Activated B cell treated with CpG ODN at 0.5 μM for 24 hours (primary cell): ENCODE measurements at places on chromosomes 4 and X.
A peak's percentile ranks its signal among the peaks of the same experiment; 100 is the strongest.

GRCh38 chr4:182337366-182337765 lies 94.2 kb downstream of the TENM3 start:
- DNase-seq: no peak

DNA sequence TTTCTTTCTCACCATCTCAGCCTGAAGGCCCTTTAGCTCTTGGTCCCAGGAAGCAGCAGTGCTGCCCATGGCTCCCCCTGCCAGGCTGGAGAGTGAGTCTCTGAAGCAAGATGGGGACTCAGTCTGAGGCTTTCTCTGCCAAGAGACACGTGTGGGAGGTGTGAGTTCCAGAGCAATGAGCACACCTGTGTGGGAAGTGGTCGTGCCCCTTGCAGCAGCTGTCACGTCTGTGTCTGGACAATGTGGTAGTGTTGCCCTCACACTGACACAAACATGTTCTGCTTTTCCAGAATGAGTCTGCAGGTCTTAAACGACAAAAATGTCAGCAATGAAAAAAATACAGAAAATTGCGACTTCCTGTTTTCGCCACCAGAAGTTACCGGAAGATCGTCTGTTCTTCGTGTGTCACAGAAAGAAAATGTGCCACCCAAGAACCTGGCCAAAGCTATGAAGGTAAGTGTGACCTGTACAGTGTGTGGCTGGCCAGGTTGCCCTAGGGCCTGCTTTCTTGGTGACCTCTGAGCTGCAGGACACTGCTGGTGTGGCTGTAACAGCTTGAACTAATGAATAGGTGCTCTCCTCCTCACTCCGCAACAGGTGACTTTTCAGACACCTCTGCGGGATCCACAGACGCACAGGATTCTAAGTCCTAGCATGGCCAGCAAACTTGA lies 1.9 kb downstream of the TACC3 start:
- no peak for DNase-seq

DNA sequence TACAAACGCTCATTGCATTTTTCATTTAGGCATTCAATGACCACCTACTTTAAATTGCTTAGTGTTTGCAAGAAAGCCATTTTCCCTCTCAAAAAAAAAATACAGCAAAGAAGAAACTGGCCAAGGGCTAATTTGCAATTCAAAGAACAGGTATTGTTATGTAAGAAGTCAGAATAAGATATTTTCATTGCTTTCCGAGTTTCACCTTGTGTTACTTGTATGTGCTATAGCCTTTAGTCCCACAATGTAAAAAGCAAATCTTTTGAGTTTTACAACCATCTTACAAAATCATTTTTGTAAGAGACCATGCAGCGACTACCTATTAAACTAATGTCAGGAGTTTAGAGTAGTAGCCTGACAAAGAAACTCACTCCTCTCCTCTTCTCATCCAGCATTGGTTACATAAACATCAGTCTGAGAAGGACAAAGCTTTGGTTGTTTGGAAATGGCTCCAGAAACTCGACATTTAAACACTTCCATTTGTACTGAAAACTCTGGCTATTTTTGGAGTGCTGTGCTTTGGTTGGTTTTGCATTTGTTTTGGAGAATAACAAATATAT lies 15.3 kb downstream of the TENM3 start:
- no peak for DNase-seq

DNA sequence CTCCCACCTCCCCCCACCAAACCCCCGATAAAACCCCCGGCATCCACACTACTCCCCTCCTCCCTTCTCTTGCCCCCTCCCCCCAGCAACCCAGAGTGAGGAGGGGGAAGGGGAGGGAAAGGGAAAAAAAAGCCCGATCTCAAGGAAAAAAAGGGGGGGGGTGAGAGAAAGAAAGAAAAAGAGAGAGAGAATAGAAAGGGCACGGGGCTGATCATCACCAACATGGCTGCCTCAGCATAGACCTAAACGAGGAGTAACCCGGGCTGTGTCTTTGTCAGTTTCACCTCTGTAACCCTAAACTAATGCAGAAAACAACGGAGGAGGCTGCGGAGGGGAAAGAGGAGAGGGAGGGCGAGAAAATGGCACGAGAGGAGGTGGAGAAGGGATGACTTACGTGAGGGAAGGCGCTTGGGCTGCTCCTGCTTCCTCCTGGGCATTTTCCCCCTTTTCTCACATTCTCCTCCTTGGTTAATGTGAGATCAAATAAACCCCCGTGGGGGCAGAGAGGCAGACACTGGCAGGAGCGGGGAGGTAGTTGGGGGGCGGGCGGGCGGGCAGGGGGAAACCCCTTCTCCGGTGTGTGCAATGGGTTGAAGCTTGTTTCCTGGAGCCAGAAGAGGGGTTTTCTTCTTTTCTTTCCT lies 532 bp downstream of the ZNF827 start:
- DNase-seq: peak; percentile 34

- no peak for DNase-seq
These were observed 1.2 kb downstream of the GABRB1 start for GRCh38 chr4:47032405-47033106.

DNA sequence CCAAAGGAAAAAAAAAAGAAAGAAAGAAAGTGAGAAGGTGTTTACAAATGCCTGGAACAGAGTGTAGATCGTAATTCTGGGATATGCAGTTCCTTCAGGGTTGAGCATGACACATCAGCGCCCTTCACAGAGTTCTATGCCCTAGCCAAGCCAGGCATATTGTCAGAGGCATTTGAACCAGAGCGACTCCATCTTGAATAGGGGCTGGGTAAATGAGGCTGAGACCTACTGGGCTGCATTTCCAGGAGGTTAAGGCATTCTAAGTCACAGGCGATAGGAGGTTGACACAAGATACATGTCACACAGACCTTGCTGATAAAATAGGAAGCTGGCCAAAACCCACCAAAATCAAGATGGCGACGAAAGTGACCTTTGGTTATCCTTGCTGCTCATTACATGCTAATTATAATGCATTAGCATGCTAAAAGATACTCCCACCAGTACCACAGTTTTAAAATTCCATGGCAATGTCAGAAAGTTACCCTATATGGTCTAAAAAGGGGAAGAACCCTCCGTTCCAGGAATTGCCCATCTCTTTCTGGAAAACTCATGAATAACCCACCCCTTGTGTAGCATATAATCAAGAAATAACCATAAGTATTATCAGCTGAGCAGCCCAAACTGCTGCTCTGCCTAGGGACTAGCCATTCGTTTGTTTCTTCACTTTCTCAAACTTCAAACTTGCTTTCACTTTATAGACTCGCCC lies 23.5 kb upstream of the LRBA start:
- no peak for DNase-seq

DNA sequence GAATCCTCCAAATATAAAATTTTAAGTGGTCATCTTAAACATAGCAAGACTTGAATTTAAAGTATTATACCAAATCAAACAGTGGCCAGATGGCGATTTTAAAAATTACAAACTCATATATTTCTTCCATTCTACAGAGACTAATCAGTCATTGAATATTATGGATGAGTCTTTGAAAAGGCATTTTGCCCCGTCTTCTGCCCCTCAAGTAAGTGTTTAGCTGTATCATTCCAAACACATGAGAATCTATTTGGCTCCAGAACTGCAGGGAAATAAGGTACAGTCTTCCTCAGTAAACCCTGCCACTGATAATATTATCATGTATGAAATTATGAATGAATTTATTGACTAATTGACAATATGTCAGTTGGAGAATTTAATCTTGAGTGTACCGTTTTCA lies 191.0 kb downstream of the SLC7A11 start:
- DNase-seq: no peak

DNA sequence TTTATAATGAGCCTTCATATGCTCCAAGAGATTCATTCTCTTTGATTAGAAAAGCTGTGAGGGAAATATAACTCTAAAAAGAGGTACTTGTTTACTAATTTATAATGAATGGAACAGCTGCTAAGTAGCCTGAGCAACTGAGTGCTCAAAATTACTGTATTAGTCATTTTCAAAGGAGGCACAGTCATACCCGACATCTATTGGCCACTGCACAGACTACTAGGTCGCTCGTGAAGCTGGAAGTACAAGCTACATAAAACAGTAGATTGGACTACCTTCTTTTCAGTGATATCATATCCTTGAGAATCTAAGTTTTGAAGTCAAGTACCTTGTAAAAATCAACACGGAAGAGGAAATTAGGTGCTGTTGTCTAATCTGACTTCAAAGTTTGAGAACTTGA lies 52.0 kb upstream of the GLRB start:
- DNase-seq: no peak

DNA sequence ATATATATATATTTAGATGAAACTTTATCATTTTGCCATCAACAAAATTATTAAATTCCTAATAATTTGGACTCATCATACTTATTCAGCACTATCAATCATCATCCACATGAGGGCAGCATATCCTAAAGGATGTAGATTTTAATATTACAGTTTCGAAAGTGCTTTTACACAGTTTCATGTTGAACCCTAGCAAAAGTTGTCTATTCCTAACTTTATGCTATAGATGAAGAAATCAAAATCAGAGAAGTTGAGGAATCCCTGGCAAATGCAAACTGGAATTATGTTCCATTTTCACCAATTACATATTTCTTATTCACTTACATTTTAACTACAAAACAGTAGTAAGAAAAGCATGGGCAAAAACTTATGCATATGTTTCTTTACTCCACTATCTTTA lies 36.6 kb upstream of the UGT2A1 start:
- no peak for DNase-seq

- DNase-seq: no peak
These were observed 6.8 kb downstream of the MECP2 start for GRCh38 chrX:154090731-154091130.

- DNase-seq: no peak
These were observed 19.2 kb upstream of the CCNA2 start for GRCh38 chr4:121842862-121843261.

DNA sequence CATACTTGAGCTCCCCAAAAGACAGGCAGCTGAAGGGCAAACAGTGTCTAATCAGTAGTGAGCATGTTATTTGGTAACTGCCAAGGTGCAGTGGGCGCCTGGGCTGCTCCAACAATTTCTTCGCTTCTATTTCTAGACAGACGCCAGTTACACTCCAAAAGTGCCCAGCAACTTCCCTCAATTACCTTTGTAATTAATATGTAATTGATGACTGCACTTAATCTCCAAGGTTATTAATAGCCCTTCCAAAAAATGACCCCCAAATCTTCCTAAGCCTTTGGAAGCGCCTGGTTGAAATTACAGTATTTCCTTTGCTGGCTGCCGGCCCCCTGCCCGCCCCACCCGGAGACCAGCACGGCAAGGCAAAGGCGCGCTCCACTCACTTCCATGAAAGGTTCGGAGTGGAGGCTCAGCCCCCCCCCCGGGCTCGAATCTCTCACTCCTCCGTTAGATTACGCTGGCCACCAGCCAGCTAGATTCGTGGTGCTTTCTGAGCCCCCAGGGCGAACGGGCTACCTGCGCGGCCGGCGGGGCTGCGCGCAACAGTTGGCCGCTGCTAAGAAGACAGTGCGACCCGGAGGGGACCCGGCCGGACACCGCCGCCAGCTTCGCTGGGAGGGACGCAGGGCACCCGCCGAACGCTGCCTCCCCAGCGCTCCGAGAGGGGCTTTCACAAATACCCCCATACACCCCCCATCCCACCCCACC lies 1.9 kb downstream of the GPC4 start:
- no peak for DNase-seq

DNA sequence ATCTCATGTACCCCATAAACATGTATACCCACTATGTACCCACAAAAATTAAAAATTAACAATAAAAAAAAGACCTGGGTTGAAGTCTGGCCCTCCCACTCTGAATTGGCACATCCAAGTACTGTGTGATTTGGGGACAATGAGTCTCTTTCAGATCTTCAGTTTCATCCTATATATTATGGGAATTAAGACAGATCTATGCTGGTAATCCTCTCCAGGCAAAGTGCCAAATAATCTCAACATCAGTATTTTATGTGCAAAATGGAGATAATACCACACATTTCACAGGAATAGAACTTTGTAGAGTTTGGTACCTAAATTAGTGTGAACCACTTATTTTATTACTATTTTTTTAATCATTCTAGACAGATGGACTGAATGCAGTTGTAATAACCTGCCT lies 11.0 kb upstream of the SCD5 start:
- DNase-seq: no peak

DNA sequence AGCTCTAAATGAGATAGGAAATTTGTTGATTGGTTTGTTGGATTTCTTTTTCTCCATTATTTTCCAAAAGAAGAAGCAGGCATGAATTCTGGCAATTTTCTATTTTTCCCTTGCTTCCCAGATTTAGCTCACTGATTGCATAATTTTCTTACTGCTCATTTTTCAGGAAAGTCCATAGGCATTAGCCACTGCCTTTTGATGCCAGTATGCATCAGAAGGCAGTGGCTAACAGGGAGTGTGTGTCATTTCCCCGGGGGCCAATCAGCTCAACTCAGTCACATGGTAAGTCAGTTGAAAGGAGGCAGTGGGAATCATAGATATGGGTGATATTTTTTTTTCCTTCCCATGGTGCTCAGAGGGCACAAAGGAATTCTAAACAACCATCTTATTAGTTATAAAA lies 156.7 kb downstream of the TRIML1 start:
- DNase-seq: no peak

GRCh38 chr4:93302310-93302709 lies 526.2 kb upstream of the ATOH1 start:
- no peak for DNase-seq

DNA sequence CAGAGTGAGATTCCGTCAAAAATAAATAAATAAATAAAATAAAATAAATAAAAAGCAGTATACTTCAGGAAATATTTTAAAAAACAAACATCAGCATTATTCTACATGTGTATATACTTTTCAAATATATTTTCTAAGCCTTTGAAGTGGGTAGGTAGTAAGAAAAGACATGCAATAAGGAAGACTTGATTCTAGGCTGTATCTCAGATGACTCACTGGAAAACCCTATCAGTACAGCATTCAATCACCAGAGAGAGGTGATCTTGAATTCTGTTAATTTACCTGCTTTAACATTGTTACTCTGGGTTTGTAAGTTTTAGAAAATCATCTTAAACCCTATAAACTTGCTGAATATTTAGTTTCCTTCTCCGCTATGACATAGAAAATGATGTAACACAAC lies 106.6 kb upstream of the NAP1L5 start:
- no peak for DNase-seq

DNA sequence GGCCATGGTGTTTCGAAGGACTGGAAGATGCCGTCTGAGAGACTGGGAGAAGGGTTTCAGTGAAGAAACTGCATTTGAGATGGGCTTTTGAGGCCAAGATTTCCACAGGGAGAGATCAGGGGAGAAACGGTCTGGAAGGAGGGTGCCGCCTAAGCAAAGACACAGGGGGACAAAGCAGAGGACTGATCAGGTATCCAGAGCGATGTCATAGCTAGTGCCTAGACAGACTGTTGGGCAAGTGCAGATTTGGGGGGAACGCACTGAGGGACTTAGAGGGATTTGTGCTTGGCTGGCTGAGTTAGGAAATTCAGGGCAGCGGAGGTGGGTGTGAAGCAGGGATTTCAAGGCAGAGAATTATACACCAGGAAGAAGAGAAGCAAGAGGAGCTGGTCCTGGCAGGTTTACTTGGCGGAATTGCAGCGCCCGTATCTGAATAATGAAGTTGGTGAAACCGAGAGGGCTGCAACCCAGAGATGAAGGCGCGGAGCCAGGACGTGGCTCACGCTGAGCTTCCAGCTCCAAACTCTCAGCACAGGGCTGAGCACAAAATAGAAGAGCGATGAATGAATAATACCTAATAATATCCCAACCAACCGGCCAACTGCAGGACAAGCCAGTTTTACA lies 106.9 kb downstream of the MAML3 start:
- no peak for DNase-seq
